ENCODE measurements at places on chromosomes 5 and 9.

DNA sequence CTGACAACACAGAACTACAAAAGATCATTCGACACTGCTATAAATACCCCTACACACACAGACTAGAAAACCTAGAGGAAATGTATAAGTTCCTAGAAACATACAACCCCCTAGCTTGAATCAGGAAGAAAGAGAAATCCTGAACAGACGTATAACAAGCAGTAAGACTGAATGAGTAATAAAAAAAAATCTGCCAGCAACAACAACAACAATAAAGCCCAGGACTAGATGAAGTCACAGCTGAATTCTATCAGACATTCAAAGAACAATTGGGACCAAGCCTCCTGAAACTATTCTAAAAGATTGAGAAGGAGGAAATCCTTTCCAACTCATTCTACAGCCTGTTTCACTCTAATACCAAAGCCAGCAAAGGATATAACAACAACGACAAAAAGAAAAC, 68.2 kb upstream of the SLIT3 start:
- DNase-seq, result no peak

GRCh38 chr5:172506921-172507320, 52.6 kb upstream of the SH3PXD2B start:
- DNase-seq, result no peak

GRCh38 chr5:108148715-108149139, 233.2 kb downstream of the FBXL17 start:
- DNase-seq, result no peak

- no peak for DNase-seq
Measured at GRCh38 chr5:95884511-95884910, 62.0 kb upstream of the GLRX start.

GRCh38 chr5:141848744-141849414, 29.3 kb downstream of the PCDH1 start:
- no peak for DNase-seq

- no peak for DNase-seq
Measured at GRCh38 chr9:136606687-136607333, 55.9 kb upstream of the EGFL7 start.

DNA sequence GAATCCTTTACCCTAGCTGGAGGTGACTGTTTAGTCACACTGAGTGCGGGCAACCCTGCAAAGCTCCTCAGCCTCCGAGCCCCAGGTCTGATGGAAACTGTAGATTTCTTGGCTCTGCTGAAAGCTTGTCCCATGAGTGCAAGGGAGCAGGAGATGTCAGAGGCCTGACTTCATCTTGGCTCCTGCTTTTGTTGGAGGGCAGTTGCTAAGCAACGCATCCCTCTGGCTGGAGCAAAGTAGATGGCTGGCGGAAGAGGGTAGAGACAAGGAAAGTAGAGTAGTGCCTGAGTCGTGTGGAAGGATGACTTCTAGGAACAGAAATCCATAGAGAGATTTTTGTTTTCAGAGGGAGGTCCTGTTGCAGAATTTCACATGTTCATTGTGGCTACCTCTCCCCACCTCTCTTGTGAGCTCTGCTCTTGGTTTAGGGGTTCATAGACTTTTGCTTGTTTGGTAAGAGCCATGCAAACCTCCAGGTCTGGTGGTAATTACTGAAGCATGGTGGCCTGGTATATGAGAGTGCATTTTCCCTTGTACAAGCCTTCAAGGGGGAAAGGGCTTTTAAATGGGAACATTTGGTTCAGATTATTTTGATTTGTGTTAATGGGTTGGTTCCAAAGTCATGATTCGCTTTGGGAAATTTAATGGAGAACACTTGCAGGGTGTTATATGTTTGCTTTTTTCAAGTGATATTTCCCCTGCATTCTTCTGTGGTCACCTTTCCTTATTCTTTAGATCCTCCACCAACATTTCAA, 71.5 kb downstream of the ARHGAP26 start:
- DNase-seq, result no peak

- no peak for DNase-seq
Measured at GRCh38 chr5:90437663-90438062, 28.1 kb upstream of the CETN3 start.

DNA sequence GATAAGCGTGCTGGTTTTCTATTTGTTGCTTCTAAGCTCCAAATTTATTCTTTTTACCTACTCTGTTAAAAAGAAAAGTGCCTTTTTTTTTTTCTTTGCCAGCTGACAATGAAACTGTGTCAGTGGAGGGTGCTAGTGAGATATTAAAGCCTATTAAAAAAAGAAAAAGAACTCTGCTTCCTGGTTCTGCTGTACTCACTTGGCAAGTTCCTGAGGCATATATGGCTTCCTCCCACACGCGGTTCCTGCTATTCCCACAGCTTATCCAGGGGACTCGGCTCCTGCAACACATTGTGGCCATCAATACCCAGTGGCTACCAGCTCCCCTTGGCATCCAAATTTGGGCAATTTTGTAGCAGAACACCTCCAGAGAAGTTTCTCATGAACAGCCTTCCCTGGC, 1977.7 kb upstream of the CDH9 start:
- no peak for DNase-seq

DNA sequence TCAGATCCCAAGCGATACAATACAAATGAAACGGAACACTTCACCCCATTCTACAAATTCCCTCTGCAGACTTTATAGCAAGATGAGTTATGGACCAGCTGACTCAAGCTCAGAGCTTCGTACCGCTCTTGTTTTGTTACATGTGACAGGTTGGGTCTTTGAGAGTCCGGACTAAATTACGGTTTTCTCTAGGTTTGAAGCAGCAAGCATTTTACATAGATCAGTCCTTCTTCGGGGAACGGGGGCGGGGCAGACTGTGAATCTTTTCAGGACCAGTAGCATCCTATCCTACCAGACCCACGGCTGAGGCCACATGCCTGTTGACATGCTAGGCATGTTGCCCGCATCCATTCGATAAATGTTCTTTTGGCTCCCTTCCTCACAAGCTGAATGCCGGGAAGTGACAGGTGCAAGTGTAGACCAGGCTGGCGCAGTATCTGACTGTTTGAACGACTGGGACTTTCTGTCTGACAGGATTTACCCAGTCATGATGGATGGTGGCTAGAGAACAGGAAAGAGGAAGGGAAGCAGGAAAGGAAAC, 811.0 kb upstream of the GRAMD2B start:
- no peak for DNase-seq

- no peak for DNase-seq
Measured at GRCh38 chr9:131011274-131012022, 2.5 kb downstream of the LAMC3 start.

DNA sequence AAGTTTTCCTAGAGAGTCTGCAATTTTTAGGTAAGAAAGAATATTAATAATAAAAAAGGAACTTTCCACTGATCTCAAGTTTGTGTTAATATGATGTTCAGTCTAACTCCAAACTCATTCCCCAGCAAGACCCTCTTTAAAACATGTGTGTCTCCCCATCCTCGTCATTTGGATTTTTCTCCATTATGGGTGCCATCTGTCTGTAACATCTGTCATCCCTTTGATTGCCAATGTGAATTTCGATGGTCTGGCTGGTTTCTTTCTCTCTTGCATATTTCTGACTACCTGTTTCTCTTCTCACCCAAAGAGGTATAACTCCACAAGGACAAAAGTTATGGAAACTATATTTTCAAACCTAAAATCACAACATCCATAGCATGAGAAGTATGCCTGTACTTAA, 4.4 kb downstream of the TAS2R1 start:
- DNase-seq, result no peak

DNA sequence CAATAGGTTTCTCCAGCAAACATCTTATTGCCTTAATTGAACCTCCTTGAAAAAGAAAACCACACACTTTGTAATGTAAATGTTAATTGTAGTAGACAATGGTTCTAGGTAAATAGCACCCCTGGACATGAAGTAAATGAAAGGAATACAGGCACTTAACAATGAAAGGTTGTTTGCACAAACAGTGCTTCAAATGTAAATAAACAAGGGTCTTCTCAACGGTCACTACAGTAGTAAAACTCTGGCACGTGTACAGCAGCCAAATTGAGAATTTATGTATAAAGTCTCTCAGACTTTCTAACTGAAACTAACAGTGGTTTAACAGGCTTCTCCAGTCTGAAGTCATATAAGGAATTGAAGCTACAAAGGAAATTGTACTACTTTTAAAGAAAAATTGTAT, 218.3 kb downstream of the MEF2C start:
- DNase-seq, result no peak

DNA sequence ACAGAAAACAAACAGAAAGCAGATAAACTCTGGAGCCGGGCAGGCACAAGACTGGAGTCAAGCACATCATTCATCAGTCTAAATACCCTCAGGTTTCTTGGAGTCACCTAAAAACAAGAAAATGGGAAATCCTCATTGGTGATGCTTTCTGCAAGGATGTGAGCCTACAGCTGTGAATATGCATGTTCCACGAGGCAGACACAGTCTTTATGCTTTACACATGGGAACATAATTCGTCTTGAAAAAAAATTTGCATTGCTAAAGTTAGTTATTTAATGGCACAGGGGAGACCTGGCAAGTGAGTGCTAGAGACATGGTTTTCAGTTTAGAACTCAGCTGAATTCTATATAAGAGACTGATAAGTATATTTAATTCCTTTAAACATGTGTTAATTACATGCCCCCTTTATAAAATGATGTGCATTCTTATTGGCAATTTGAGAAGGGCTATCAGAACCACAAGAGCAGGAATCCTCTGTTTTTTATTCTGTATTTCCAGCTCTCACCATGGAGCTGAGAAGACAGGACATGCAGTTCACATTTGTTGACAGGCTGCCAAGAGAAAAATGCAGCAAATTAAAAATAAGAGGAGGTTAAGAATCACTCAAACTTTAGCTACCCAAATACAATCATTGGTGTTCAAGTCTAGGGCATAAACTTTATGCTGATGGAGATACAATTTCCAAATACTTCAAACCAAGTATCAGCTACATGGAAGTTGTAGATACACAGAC, 438.0 kb upstream of the MPDZ start:
- DNase-seq, result no peak

- no peak for DNase-seq
Measured at GRCh38 chr5:6545770-6546690, 86.8 kb downstream of the NSUN2 start.

GRCh38 chr9:79014929-79015699, 556.7 kb upstream of the TLE4 start:
- DNase-seq, result no peak

GRCh38 chr5:173557123-173557903, 59.1 kb downstream of the BOD1 start:
- DNase-seq, result no peak

- DNase-seq, result no peak
Measured at GRCh38 chr9:135724186-135724787, 22.3 kb downstream of the KCNT1 start.

DNA sequence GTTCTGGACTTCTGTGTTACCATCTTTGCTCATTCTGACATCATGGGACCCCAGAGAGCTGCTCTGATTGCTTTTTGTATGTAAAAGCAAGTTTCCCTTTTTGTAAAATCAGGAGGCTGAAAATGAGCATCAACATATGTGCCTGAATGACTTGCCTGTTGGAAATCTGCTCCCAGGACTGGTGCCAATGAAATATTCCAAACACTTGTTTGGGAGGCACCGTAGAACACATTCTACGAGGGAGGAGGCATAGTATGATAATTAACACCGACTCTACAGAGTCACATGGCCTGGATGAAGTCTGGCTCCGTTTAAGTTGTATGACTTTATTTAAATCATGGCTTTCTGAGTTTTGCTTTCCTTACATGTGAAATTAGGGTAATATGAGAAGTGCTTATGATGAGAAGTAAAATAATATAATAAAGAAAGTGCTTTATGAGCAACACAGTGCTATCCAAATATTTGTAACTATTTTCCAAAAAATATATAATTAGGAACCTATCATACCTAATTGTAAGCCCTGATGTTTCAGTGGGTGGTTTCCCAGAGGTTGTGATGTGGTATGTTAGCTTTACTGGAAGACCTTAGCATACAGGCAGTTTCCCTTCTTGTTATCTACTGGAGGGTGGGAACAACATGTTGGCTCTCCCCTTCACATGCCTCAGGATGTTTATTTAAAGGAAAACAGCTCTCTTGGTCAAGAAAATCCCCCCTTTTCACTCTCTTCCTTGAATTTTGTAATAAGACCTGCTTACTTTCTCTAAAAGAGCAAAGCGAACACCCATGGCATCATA, 238.1 kb downstream of the FBXL7 start:
- no peak for DNase-seq

- DNase-seq, result no peak
Measured at GRCh38 chr5:124544366-124545055, 201.9 kb downstream of the ZNF608 start.

DNA sequence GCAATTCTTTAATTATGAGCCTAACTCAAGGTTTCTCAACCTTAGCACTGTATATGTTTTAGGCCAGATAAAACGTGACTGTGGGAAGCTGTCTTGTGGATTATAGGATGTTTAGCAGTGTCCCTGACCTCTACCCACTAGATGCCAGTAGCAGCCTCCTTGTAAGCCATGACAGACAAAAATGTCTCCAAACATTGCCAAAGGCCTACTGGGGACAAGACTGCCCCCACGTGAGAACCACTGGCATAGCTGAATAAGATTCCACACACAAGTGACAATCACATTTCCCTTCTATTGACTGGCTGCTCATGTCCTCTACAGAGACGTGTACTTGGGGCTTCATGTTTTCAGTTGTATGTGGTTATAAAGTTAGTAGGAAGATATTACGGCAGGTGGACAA, 55.4 kb downstream of the GOLM1 start:
- no peak for DNase-seq

- no peak for DNase-seq
Measured at GRCh38 chr5:136011414-136012001, 17.3 kb upstream of the TGFBI start.

Measured in hematopoietic multipotent progenitor cell treated with erythropoietin and hydrocortisone succinate and interleukin-3 and kit ligand, for 15 days (in vitro differentiated cells).